Activated naive CD4-positive, alpha-beta T cell (primary cell): ENCODE measurements at places on chromosomes 1 and 21.

- DNase-seq: no peak
These were observed 32.3 kb downstream of the LRRC8B start for GRCh38 chr1:89556726-89557444.

DNA sequence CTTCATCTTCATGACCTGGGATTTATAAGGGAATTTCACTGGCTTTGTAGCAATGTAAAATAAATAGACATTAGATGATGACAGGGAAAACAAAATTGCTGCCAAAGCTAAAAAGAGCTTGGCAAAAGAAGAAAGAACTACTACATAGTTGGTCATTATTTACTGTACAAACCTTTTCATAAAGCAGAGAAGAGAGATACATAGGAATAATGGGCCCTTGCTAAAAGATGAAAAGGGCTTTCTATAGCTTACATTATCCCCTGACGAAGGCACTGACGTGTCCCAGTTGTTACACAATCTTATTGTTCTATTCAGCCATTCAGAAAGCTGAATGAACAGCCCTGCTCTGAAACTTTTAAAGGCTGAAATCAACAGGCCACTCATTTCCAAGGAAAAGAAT lies 57.1 kb downstream of the ZC3H11B start:
- no peak for DNase-seq

DNA sequence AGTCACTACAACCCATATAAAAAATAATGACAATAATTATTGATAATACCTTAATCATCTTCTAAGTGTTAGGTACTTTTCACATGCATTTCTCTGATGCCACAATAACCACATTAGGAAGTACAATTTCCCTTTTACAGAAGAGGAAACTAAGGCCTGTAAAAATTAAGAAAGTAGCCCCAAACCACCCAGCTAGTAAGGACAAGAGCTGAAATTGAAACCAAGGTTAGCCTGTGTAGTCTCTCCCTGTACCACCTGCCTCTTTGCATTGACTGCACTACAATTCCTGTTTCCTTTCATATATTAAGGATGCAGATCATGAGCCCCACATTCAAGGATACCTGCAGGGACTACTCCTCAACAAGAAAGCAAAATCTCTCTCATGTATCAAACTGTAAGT lies 288.8 kb downstream of the GPATCH2 start:
- DNase-seq: no peak

- no peak for DNase-seq
These were observed 115.0 kb upstream of the GRIK3 start for GRCh38 chr1:37149296-37149695.

GRCh38 chr1:91151702-91152101 lies 129.9 kb upstream of the ZNF644 start:
- DNase-seq: no peak

DNA sequence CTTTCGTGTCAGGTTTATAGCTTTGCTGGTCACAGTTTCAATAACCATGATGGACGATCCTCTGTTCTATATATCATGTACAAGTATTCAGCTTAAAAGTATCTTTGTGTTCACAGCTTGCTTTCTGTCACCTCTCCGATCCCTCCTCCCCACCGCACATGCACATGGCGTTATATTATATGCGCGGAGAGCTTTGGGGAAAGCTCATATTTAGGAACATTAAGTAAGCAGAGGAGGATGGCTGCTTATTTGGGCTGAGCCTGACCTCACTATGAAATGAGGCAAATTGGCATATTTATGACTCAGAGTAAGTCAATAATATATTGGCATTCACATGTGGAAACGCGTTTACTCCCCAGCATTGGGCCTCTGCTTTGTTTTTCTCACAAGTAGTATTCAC lies 360.5 kb downstream of the HLX start:
- no peak for DNase-seq

DNA sequence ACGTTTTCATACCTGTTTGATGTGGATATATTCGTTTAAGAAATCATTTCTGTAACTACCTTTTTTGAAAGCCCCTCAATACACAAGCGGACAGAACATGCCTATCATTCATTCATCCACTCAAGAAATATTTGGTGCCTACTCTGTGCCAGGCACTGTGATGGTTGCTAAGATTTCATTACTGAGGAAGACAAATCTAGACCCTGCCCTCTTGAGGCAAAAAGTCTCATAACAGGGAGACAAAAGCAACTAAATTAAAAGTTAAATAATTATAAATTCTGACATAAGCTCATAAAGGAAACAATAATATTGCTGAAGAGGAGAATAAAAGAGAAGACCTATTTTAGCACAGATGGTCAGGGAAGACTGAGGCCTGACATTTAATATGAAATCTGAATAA lies 203.5 kb upstream of the ZNHIT6 start:
- DNase-seq: no peak

DNA sequence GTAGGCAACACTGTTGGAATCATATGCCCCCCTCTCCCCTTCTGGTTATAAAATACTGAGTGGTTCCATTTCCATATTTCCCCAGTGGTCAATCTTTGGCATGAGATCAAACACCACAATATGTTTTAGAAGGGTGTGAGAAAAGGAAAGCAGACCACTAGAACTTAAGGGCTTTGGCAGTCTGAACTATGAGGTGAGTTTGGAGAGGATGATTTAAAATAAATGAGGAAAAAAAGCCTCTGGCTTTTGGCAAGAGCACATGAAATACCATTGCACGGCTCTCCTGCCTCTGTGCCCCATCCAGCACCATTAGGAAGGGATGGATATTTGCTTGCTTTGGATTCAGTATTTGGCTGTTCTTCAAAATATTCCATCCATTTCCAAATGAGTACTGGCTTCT lies 339.5 kb upstream of the C1orf87 start:
- no peak for DNase-seq

- no peak for DNase-seq
These were observed 188.6 kb downstream of the ZP4 start for GRCh38 chr1:237702161-237702560.
